ENCODE measurements at places on chromosomes 16 and 17.

- no peak for DNase-seq
These were observed 74.3 kb downstream of the TEX14 start for GRCh38 chr17:58617563-58617962.

DNA sequence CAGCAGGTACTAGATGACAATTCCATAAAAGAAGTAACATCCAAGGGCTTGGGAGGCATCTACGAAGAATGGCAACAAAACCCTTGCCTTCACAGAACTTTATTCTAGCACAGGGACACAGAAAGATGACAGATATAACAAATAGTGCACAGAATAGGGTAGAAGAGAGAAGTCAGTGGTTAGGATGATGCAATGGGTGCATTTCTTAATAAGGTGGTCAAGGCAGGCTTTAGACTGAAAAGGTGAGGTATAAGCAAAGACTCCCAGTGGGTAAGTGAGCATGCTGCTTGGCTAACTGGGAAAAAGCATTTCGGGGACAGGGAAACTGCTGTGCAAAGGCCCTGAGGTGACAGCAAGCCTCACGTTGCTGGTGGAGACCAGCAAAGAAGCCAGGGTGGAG is 175.9 kb downstream of the XYLT1 start:
- no peak for DNase-seq

- DNase-seq, result no peak
These were observed 1.5 kb upstream of the CDH13 start for GRCh38 chr16:82625066-82625968.

DNA sequence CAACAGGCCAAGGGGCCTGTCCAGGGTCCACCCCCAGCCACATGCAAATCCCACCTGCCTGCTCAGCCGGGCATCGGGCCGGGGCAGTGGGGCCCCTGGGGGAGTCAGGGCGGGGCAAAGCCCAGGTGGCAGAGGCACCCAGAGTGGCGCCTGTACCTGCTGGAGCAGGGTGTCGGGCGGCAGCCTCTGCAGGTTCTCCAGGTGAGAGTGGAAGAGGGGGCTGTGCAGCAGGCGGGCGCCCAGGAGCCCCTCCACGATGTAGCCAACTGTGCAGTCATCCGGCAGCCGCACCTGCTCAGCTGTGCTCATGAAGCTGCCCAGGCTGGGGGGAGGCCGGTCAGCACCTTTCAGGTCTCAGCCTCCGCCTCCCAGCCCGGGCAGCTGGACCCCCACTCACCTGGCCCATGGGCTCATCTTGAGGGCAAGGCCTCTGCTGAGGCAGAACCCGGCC is 2.1 kb downstream of the RFNG start:
- no peak for DNase-seq

GRCh38 chr17:58364270-58364942 is 12.4 kb upstream of the SUPT4H1 start:
- DNase-seq, result no peak

- DNase-seq, result no peak
These were observed 240.7 kb downstream of the PARN start for GRCh38 chr16:14389359-14389758.

Measured in fibroblast of skin of left biceps (primary cell).